Osteoblast (primary cell): ENCODE measurements at places on chromosomes 5 and 9.

- DNase-seq = peak; percentile 79
- H3K27me3 ChIP-seq = no peaks in the 10 kb centered on the region
- no peaks in the 10 kb centered on the region for H3K4me1 ChIP-seq
- no peak overlapping the region for H3K27ac ChIP-seq
- H3K4me3 ChIP-seq = no peak overlapping the region
Measured at GRCh38 chr9:34675048-34675714, 12.7 kb upstream of the CCL27 start.

- no peak overlapping the region for H3K27ac ChIP-seq
- H3K4me3 ChIP-seq = no peak overlapping the region
- no peaks in the 10 kb centered on the region for H3K4me1 ChIP-seq
- no peaks in the 10 kb centered on the region for H3K27me3 ChIP-seq
- peak; percentile 19 for DNase-seq
Measured at GRCh38 chr5:149024943-149025342, 37.9 kb downstream of the SH3TC2 start.

- H3K36me3 ChIP-seq = peaks cover 7% of the 10 kb centered on the region
- H3K4me3 ChIP-seq = no peak overlapping the region
- H3K27me3 ChIP-seq = no peaks in the 10 kb centered on the region
- DNase-seq = no peak
- peaks cover 2% of the 10 kb centered on the region for H3K4me1 ChIP-seq
- no peak overlapping the region for H3K27ac ChIP-seq
Measured at GRCh38 chr5:80881726-80882125, 78.4 kb upstream of the RASGRF2 start.

DNA sequence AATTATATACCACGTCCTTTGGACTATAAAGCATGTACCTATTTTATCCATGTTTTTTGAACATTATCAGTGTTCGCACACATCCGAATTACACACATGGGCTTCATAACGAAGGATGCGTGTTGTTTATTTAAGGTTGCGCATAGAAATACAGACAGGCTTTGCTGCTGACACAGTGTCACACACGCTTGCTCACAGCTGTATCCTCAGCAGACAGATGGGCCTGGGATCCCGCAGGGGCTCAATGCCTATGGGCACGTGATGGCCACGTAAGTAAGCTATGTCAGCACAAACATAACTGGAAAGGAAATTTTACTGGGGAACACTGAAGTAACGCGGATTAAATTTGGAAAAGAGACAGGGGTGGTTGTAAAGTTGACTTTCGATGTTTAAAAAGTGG is 76.6 kb downstream of the OTULIN start:
- no peak overlapping the region for H3K27ac ChIP-seq
- H3K4me1 ChIP-seq = peaks cover 33% of the 10 kb centered on the region
- no peaks in the 10 kb centered on the region for H3K27me3 ChIP-seq
- no peak overlapping the region for H3K4me3 ChIP-seq
- no peak for DNase-seq

GRCh38 chr5:651296-652022 is 39.3 kb downstream of the CEP72 start:
- H3K4me1 ChIP-seq = no peaks in the 10 kb centered on the region
- no peak for DNase-seq
- no peaks in the 10 kb centered on the region for H3K27me3 ChIP-seq
- H3K36me3 ChIP-seq = peaks cover 4% of the 10 kb centered on the region
- H3K27ac ChIP-seq = no peak overlapping the region

DNA sequence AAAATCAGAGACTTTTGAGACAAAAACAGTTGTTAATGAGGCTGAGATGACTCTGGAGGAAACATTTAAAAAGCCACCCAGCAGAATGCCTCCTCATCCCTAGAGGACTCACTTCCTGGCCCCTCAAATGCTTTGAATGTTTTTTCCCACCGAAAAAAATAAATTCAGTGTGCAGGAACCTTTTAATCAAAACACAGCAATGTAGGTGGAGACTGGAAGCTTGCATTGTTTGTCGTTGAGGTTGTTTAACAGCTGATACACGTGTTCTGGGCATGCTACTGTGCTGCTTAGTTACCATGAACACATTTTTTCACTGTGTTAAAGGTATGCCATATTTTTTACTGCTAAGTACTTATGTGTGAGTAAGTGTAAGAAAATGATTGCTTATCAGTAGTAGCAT is 65.7 kb upstream of the ADCY2 start:
- no peaks in the 10 kb centered on the region for H3K36me3 ChIP-seq
- no peak for DNase-seq
- no peaks in the 10 kb centered on the region for H3K4me1 ChIP-seq
- H3K27me3 ChIP-seq = no peaks in the 10 kb centered on the region
- H3K27ac ChIP-seq = no peak overlapping the region
- no peak overlapping the region for H3K4me3 ChIP-seq

DNA sequence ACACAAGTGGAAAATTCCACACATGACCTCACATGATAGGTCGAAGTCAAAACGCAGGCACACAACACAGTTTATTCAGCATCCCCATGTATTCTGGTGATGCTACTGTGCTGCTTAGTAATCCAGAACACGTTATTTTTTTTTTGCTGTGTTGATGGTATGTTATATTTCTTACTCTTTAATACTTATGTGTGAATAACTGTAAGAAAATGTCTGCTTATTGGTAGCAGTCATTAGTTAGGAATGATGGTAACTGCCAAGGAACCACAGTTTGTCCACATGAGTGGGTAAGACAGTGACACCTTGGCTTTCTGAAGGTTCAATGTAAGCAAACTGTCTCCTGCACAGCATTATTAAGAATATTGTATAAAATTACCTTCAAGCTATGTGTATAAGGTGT is 107.7 kb upstream of the DAPK1 start:
- H3K4me1 ChIP-seq = peaks cover 10% of the 10 kb centered on the region
- DNase-seq = no peak
- H3K36me3 ChIP-seq = no peaks in the 10 kb centered on the region
- peaks cover 15% of the 10 kb centered on the region for H3K27me3 ChIP-seq
- H3K4me3 ChIP-seq = no peak overlapping the region

DNA sequence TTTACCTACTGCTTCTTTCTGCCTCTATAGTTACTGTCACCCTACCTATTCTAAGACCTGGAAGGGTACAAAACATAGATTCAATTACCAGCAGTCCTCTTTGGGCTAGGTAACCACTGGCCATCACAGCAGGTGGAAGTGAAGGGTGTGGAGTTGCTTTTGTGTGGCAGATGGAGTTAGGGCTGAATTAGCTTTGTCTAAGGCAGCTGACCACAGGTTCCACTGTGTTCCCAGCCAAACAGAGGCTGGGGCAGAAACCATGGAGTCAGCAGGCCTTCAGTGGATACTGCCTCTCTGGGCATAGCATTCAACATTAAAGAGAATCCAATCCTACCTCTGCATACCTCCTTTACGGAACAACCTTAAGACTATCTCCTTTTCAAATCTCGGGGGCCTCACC is 254.2 kb downstream of the RFX3 start:
- no peaks in the 10 kb centered on the region for H3K36me3 ChIP-seq
- H3K4me3 ChIP-seq = no peak overlapping the region
- H3K27me3 ChIP-seq = no peaks in the 10 kb centered on the region
- no peak overlapping the region for H3K27ac ChIP-seq
- DNase-seq = no peak

DNA sequence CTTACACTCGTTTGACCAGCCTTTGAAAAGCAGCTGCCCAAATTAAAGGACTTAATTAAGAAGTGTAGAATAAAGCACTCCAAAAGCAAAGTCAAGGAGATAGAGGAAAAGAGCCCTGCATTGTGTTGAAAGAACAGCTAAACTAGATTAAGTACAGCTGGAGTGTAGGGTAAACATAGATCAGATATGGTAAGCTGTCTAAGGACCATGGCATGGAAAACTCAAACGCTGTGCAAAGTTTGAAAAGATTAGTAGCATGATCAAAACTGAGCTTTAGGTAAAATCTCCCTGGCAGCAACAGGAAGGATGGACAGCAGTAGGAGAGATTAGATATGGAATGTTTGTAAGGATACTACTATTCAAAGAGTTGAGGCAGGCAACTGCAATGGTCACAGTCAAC is 55.4 kb downstream of the BNC2 start:
- H3K27me3 ChIP-seq = no peaks in the 10 kb centered on the region
- peaks cover 3% of the 10 kb centered on the region for H3K36me3 ChIP-seq
- peaks cover 6% of the 10 kb centered on the region for H3K4me1 ChIP-seq

GRCh38 chr5:43171926-43172325 is 20.1 kb upstream of the NIM1K start:
- no peak overlapping the region for H3K27ac ChIP-seq
- H3K4me1 ChIP-seq = no peaks in the 10 kb centered on the region
- DNase-seq = peak; percentile 67
- H3K36me3 ChIP-seq = peaks cover 16% of the 10 kb centered on the region
- no peak overlapping the region for H3K4me3 ChIP-seq
- H3K27me3 ChIP-seq = no peaks in the 10 kb centered on the region

GRCh38 chr9:85130260-85130659 is 460.7 kb downstream of the NTRK2 start:
- no peaks in the 10 kb centered on the region for H3K27me3 ChIP-seq
- no peaks in the 10 kb centered on the region for H3K4me1 ChIP-seq
- H3K36me3 ChIP-seq = no peaks in the 10 kb centered on the region
- DNase-seq = no peak
- no peak overlapping the region for H3K4me3 ChIP-seq
- no peak overlapping the region for H3K27ac ChIP-seq

- no peaks in the 10 kb centered on the region for H3K4me1 ChIP-seq
- no peak for DNase-seq
- H3K27ac ChIP-seq = no peak overlapping the region
- no peaks in the 10 kb centered on the region for H3K36me3 ChIP-seq
Measured at GRCh38 chr9:95607507-95607906, 90.7 kb upstream of the PTCH1 start.

DNA sequence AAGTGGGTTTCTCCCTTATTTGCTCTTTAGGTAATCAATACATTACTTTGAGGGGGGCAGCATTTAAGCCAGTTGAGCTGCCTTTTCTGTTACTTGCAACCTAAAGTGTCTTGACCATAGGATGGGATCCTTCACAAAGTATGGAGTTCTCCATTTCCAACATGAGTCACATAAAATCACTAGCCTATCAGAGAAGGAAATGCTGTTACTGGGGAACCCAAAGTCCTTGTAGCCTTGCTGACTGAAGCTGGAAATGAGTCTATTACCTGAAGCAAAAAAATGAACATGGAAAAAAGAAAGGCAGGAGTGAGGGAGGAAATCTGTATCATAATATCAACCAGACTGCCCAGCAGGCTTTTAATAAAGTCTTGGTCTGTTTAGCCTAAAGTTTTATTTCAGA is 42.8 kb upstream of the SLIT3 start:
- no peak for DNase-seq
- H3K4me3 ChIP-seq = no peak overlapping the region
- no peaks in the 10 kb centered on the region for H3K36me3 ChIP-seq
- H3K27ac ChIP-seq = no peak overlapping the region

DNA sequence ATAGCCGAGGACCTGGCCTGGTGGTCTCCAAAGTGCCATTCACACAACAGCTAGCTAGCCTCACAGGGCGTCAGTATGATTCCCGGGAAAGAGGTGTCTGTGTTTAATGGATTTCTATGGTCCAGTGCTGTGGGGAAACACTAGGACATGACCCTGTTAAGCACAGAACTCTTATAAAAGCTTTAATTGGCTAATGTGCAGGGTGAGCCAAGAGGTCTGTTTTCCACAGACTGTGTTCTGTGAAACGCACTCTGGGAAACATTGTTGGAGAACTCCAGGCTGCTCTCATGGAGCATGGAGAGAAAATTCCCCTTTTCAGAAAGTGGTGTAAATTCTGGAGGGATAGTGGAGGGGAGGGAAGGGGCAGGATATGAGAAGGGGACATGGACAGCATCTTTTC is 331.4 kb downstream of the FBXL7 start:
- H3K27ac ChIP-seq = no peak overlapping the region
- no peaks in the 10 kb centered on the region for H3K36me3 ChIP-seq
- H3K27me3 ChIP-seq = no peaks in the 10 kb centered on the region
- H3K4me3 ChIP-seq = no peak overlapping the region

- H3K27me3 ChIP-seq = no peaks in the 10 kb centered on the region
- H3K36me3 ChIP-seq = no peaks in the 10 kb centered on the region
- peaks cover 15% of the 10 kb centered on the region for H3K4me1 ChIP-seq
- H3K4me3 ChIP-seq = no peak overlapping the region
Measured at GRCh38 chr9:97904725-97905124, 17.6 kb downstream of the TRMO start.

GRCh38 chr9:72947984-72948465 is 4.8 kb downstream of the ALDH1A1 start:
- H3K4me3 ChIP-seq = no peak overlapping the region
- no peaks in the 10 kb centered on the region for H3K4me1 ChIP-seq
- H3K27ac ChIP-seq = no peak overlapping the region

- no peak overlapping the region for H3K27ac ChIP-seq
- no peaks in the 10 kb centered on the region for H3K36me3 ChIP-seq
- peaks cover 5% of the 10 kb centered on the region for H3K4me1 ChIP-seq
- no peak for DNase-seq
- H3K27me3 ChIP-seq = peaks cover 4% of the 10 kb centered on the region
Measured at GRCh38 chr5:158594595-158595242, 505.0 kb downstream of the EBF1 start.

DNA sequence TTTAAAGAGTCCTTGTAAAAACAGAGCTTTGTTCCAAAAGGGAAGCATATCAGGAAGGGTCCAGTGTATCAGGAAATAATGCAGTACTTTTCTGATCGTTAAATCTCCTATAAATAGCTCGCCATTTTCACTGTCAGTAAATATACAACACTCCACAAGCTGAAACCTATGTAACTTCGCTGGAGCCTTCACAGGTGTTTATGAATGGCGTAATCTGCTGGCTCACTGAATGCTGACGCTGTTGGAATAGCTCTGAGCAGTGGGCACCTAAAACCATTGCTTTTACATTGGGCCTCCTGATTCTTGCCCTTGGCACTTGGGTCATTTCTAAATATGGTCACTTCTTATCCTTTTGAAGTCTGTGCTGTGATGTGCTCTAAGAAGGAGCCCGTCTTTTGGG is 4.3 kb downstream of the SHC3 start:
- DNase-seq = no peak
- peaks cover 2% of the 10 kb centered on the region for H3K4me1 ChIP-seq
- peaks cover 36% of the 10 kb centered on the region for H3K27me3 ChIP-seq
- no peak overlapping the region for H3K4me3 ChIP-seq
- no peaks in the 10 kb centered on the region for H3K36me3 ChIP-seq

DNA sequence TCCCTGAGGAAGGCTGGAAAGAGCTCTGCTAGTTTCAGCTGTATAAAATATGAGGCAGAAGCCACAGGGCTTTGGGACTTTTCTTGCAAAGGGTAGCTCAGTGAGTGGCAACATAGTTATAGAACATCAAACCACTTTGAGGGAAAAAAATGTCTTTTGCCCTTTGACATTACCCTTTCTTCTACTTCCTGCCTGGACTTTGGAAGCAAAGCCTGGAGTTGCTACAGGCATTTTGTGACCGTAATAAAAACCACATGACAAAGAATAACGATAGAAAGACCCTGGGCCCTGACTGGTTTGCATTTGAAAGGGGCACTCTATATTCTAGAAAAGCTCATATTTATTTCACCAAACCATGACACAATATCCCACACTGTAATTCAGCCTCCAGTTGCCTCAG is 440.9 kb downstream of the DIRAS2 start:
- H3K27ac ChIP-seq = no peak overlapping the region
- no peak overlapping the region for H3K4me3 ChIP-seq
- no peaks in the 10 kb centered on the region for H3K27me3 ChIP-seq
- no peaks in the 10 kb centered on the region for H3K36me3 ChIP-seq
- no peaks in the 10 kb centered on the region for H3K4me1 ChIP-seq

GRCh38 chr5:109721741-109722140 is 32.0 kb downstream of the MAN2A1 start:
- no peak overlapping the region for H3K27ac ChIP-seq
- no peaks in the 10 kb centered on the region for H3K4me1 ChIP-seq
- no peaks in the 10 kb centered on the region for H3K36me3 ChIP-seq
- no peaks in the 10 kb centered on the region for H3K27me3 ChIP-seq
- DNase-seq = no peak

GRCh38 chr5:31477516-31477915 is 54.4 kb downstream of the DROSHA start:
- no peak overlapping the region for H3K27ac ChIP-seq
- peaks cover 20% of the 10 kb centered on the region for H3K4me1 ChIP-seq
- H3K27me3 ChIP-seq = no peaks in the 10 kb centered on the region
- no peak for DNase-seq
